ENCODE measurements at places on chromosomes 2 and 18.

DNA sequence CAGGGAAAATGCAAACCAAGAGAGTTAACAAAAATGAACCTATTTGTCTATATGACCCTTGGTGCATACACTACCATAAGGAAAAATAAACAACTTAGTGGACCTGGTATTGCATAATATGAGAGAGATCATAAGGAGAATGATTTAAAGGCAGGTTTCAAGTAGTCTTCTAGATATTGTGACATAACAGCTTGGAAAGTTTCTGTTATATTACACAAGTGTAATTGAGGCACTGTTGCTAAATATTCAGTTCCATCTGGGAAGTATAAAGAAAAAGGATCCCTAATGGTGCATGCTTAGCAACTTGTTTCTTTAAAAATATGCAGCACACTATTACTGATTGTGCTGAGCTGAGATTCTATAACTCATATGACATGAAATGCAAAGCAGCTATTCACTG, 252.2 kb upstream of the SPHKAP start:
- no peak overlapping the region for H3K4me3 ChIP-seq
- H3K36me3 ChIP-seq: no peaks in the 10 kb centered on the region
- H3K27me3 ChIP-seq: no peaks in the 10 kb centered on the region
- H3K27ac ChIP-seq: no peak overlapping the region
- DNase-seq: no peak

GRCh38 chr2:10634495-10634894, 55.3 kb downstream of the NOL10 start:
- no peaks in the 10 kb centered on the region for H3K4me1 ChIP-seq
- no peaks in the 10 kb centered on the region for H3K27me3 ChIP-seq
- DNase-seq: no peak
- H3K36me3 ChIP-seq: peaks cover 41% of the 10 kb centered on the region
- H3K4me3 ChIP-seq: no peak overlapping the region

DNA sequence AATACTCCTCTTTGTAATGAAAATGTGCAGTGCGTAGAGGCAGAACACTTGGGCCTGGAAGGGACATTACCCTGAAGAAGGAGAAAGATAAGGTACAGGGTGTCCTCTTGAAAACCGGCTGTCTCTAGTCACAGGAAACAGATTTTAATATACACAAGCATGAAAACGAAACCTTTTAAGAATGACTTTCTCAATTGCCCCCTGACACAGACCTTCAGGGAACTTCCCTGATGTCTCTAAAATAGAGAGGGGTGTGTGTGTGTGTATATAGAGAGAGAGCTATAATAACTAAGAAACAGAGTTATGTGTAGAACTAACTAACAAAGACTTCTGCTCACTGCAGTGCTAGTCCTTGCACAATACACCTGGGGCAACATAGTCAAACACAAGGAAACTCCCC, 780.0 kb downstream of the CNTNAP5 start:
- H3K27ac ChIP-seq: no peak overlapping the region
- DNase-seq: no peak
- no peaks in the 10 kb centered on the region for H3K27me3 ChIP-seq

DNA sequence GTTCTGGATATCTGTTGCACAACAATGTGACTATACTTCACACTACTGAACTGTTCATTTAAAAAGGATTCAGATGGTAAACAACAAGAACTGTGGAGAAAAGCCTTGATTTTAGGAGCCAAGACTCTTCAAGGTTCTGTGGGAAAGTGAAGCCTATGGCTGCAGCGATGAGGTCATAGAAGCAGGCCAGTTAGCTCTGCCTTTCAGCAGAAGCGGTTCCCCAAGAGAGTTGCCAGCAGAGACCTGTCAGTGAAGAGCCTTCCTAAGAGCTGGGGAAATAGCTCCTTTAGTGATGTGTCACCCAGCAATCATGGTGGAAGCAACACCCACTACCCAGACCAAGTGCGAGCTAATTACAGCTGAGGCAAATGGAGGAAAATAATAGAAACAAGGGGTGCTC, 346.5 kb upstream of the ETAA1 start:
- H3K36me3 ChIP-seq: no peaks in the 10 kb centered on the region
- H3K4me1 ChIP-seq: no peaks in the 10 kb centered on the region
- no peak for DNase-seq

GRCh38 chr2:143965493-143966164, 554.3 kb downstream of the ZEB2 start:
- no peaks in the 10 kb centered on the region for H3K4me1 ChIP-seq
- no peak for DNase-seq
- no peaks in the 10 kb centered on the region for H3K27me3 ChIP-seq
- H3K4me3 ChIP-seq: no peak overlapping the region
- H3K36me3 ChIP-seq: no peaks in the 10 kb centered on the region

DNA sequence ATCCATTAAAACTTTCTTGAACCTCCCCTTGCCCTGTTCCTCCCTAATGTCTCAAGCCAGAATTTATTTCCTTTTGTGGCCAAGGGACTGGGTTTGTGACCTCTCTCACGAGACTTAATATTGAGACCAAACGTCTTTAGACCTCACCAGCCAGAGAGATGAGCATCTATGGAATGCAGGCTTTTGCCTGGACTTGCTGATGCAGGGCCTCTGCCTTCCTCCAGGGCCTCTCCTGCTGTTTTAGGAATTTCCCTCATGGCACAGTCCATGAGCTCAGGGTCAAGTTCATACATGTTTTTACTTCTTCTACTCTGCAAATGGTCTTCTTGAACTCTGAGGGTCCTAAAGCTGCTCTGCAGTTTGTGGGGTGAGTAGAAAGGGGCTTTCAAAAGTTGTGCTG, 22.3 kb downstream of the IL1B start:
- no peak for DNase-seq
- no peak overlapping the region for H3K4me3 ChIP-seq
- H3K4me1 ChIP-seq: no peaks in the 10 kb centered on the region
- no peaks in the 10 kb centered on the region for H3K36me3 ChIP-seq
- no peak overlapping the region for H3K27ac ChIP-seq

DNA sequence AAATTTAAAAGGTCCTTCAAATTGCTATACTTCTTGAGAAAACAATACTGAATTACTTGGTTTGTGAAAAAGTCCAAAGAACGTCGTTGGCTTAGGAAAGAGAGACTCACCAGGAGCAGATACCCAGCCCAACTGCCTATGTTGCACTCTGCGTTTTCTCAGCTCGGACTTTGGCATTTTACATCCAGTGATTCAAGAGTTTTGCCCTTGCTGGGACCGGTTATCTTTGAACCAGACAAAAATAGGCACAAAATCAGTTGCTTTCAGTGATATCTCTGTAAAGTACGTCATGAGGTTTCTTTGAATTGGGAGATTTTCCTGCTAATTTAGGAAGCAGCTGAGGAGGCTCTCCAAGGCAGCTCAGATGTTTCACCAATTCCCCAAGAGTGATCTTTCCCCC, 29.3 kb downstream of the FHOD3 start:
- peaks cover 3% of the 10 kb centered on the region for H3K27me3 ChIP-seq
- DNase-seq: no peak

GRCh38 chr2:237661270-237661669, 33.9 kb downstream of the LRRFIP1 start:
- H3K36me3 ChIP-seq: no peaks in the 10 kb centered on the region
- no peak overlapping the region for H3K27ac ChIP-seq
- no peak overlapping the region for H3K4me3 ChIP-seq
- DNase-seq: no peak
- peaks cover 23% of the 10 kb centered on the region for H3K27me3 ChIP-seq

- no peak overlapping the region for H3K27ac ChIP-seq
- H3K4me3 ChIP-seq: no peak overlapping the region
- no peak for DNase-seq
- no peaks in the 10 kb centered on the region for H3K36me3 ChIP-seq
- no peaks in the 10 kb centered on the region for H3K27me3 ChIP-seq
- H3K4me1 ChIP-seq: no peaks in the 10 kb centered on the region
Measured at GRCh38 chr18:45617284-45617683, 2.0 kb downstream of the SLC14A2 start.

DNA sequence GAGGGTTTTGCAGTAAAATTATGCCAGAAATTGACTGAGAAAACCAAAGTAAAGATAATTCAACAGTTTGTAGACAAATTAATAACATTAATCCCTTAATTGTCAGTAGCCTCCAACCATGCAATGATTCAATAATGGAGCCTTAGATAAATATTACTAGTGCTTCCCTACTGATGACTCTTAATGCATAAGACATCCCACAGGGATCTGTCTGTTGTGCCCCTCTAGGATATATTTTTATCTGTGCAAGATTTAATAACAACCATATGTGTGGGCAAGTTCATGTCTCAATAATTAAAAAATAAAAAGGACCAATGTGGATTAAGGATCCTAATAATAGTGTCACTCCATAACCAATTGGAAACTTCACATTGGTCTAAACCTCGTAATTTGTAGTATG, 230.3 kb upstream of the TCF4 start:
- H3K4me3 ChIP-seq: no peak overlapping the region
- no peak for DNase-seq
- H3K36me3 ChIP-seq: no peaks in the 10 kb centered on the region
- no peaks in the 10 kb centered on the region for H3K4me1 ChIP-seq

- no peak overlapping the region for H3K4me3 ChIP-seq
- no peak overlapping the region for H3K27ac ChIP-seq
- peaks cover 39% of the 10 kb centered on the region for H3K4me1 ChIP-seq
- no peak for DNase-seq
Measured at GRCh38 chr2:84902526-84902925, 2.9 kb upstream of the TMSB10 start.

GRCh38 chr2:100978582-100979191, 23.4 kb upstream of the RPL31 start:
- H3K4me1 ChIP-seq: no peaks in the 10 kb centered on the region
- no peak for DNase-seq
- H3K27ac ChIP-seq: no peak overlapping the region

- H3K27me3 ChIP-seq: no peaks in the 10 kb centered on the region
- no peak overlapping the region for H3K4me3 ChIP-seq
- no peaks in the 10 kb centered on the region for H3K36me3 ChIP-seq
- no peak for DNase-seq
Measured at GRCh38 chr2:141475801-141476200, 655.0 kb downstream of the LRP1B start.

GRCh38 chr2:159050426-159050825, 82.0 kb downstream of the TANC1 start:
- H3K27ac ChIP-seq: no peak overlapping the region
- H3K4me3 ChIP-seq: no peak overlapping the region

GRCh38 chr18:61832858-61833257, 59.9 kb downstream of the RNF152 start:
- peak overlapping the region; percentile 92 for H3K27ac ChIP-seq
- H3K4me1 ChIP-seq: peaks cover 48% of the 10 kb centered on the region
- DNase-seq: no peak
- no peaks in the 10 kb centered on the region for H3K36me3 ChIP-seq
- peak overlapping the region; percentile 51 for H3K4me3 ChIP-seq

DNA sequence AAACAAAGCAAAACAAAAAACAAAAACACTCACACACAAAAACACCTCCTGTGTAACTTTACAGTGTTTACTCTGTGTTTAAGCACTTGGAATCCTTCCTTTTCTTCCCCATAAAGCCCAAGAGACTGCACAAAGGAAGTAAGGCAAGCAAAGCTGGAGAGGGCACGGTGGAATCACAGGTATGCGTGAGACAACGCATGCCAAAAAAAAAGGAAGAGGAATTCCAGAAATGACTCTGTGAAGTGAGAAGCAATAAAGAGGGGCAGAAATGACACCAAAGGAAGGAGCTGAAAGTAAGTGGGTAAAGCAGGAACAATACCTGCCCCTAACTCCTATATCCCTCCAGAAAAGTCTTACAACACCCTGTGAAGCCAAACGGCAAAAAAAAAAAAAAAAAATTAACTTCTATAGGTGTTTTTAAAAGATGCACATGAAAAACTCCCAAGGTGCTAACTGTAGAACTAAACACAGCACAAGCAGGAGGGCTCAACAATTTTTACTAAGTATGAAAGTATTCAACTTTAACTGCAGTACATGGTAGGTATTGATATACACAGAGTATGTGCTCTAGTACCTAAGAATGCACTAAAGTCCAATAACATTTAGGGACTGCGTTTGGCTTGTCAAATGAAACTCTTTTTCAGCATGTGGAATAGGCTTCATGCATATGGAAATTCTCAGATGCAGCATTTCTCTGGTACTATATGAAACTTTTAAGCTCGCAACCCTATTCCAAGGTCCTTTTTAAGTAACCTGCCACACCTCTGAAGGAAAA, 9.1 kb downstream of the RND3 start:
- no peak for DNase-seq
- H3K27ac ChIP-seq: no peak overlapping the region
- H3K27me3 ChIP-seq: no peaks in the 10 kb centered on the region
- no peaks in the 10 kb centered on the region for H3K36me3 ChIP-seq

GRCh38 chr2:241195506-241196130, 7.1 kb downstream of the ANO7 start:
- H3K4me3 ChIP-seq: no peak overlapping the region
- no peak overlapping the region for H3K27ac ChIP-seq
- H3K4me1 ChIP-seq: no peaks in the 10 kb centered on the region

- no peak overlapping the region for H3K4me3 ChIP-seq
- DNase-seq: peak; percentile 39
- no peaks in the 10 kb centered on the region for H3K36me3 ChIP-seq
- no peak overlapping the region for H3K27ac ChIP-seq
- H3K27me3 ChIP-seq: no peaks in the 10 kb centered on the region
Measured at GRCh38 chr2:88059979-88060906, 4.7 kb upstream of the KRCC1 start.

GRCh38 chr2:39447266-39448168, 10.4 kb upstream of the MAP4K3 start:
- H3K27me3 ChIP-seq: no peaks in the 10 kb centered on the region
- no peaks in the 10 kb centered on the region for H3K4me1 ChIP-seq
- no peak overlapping the region for H3K27ac ChIP-seq

DNA sequence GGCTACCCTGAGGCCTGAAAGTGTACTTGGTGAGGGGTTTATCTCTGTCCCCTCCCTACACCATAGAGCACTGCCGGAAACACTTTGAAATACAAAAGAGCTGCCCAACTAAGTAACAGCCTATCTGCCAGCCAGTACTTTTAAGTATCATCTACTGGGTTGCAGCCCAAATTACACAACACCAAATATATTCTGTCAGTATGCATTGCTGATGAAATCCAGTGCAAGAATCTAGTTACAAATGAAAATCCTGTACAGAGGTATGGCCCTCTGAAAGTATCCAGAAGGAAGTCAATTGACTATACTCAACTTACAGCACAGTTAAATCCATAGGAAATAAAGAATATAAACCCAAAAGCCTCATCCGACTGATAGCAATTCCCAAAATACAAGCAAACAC, 280.8 kb downstream of the CCDC85A start:
- no peak for DNase-seq
- no peaks in the 10 kb centered on the region for H3K27me3 ChIP-seq
- H3K36me3 ChIP-seq: no peaks in the 10 kb centered on the region
- no peak overlapping the region for H3K27ac ChIP-seq
- H3K4me1 ChIP-seq: no peaks in the 10 kb centered on the region

DNA sequence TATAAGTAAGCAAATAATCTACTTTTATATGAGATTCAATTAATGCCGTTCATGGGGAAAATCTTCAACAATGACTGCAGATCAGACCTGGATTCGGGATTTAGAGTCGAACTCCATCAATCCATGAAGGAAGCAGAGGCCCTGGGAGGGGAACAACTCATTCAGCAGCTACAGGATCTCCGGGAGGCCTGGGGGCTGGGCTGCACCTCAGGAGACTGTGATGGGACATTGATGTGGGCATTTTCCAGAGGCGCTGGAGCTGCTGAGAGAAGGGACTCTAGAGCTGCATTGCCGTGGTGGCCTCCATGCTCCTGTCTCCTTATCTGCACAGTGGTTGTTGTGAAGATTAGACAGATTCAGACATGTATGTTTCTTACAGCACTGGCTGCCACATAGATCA, 76.9 kb downstream of the MYT1L start:
- H3K4me3 ChIP-seq: no peak overlapping the region
- H3K27me3 ChIP-seq: no peaks in the 10 kb centered on the region
- H3K4me1 ChIP-seq: no peaks in the 10 kb centered on the region
- H3K36me3 ChIP-seq: no peaks in the 10 kb centered on the region

- H3K4me1 ChIP-seq: no peaks in the 10 kb centered on the region
- no peak for DNase-seq
- no peaks in the 10 kb centered on the region for H3K36me3 ChIP-seq
- no peak overlapping the region for H3K4me3 ChIP-seq
- no peaks in the 10 kb centered on the region for H3K27me3 ChIP-seq
Measured at GRCh38 chr2:53170466-53170865, 597.1 kb upstream of the CHAC2 start.

All from DND-41 (cell line).